Stimulated activated CD4-positive, alpha-beta T cell treated with anti-CD3 and anti-CD28 coated beads, TNF-alpha, amount 100 ng/mL, for 24 hours (primary cell): ENCODE measurements at places on chromosomes 3 and 15.

- DNase-seq = no peak
These were observed 4.1 kb downstream of the VGLL3 start for GRCh38 chr3:86986671-86987420.

DNA sequence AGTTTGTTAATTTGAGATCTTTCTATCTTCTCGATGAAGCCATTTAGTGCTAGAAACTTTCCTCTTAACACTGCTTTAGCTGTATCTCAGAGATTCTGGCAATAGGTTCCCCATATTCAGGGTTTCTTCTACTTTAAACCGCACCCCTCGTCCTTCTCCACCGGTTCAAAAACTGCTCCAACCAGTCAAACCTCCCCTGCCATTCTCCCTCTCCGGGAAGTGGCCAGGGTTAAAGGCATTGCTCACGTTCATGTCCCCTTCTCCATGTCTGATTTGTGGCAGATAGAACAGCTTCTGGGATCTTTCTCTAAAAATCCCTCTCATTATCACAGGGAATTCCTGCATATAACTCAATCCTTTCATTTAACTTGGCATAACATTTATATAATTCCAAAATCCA, 14.4 kb downstream of the ALDH1L1 start:
- no peak for DNase-seq

DNA sequence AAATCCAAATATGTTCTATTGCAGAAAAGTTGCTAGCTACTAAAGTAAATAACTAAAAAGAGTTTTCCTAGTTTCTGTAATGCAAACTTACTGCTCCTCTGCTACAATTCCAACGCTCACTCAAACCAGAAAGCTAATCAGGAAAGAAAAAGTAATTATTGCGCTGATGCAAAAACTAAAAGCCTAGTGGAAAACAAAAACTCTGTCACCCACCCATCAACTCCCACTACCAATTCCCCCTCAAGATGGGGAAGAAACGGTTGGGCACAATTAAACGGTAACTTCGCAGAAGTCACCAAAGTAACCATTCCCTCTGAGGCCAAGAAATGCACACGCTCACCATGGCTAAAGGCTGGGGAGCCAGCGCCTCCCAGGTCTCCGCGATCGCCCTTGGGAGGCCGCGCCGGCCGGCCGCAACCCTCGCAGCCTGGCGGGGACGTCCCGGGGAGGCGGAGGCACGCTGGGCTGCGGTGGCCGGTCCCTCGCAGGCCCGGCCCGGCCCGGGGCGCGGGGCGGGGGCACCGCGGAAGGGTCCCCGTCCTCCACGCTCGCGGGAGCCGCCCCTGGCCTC, 684 bp downstream of the SLTM start:
- DNase-seq = no peak

DNA sequence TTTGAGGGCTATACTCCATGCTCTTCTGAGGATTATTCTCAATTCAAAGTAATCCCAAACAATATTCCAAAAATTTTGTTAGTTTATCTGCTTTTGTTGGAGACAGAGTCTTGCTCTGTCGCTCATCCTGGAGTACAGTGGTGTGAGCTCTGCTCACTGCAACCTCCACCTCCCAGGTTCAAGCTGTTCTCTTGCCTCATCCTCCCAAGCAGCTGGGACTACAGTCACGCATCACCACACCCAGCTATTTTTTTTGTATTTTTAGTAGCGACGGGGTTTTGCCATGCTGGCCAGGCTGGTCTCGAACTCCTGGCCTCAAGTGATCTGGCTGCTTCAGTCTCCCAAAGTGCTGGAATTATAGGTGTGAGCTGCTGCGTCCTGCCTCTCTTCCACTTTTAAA, 39.1 kb downstream of the MEF2A start:
- DNase-seq = no peak

DNA sequence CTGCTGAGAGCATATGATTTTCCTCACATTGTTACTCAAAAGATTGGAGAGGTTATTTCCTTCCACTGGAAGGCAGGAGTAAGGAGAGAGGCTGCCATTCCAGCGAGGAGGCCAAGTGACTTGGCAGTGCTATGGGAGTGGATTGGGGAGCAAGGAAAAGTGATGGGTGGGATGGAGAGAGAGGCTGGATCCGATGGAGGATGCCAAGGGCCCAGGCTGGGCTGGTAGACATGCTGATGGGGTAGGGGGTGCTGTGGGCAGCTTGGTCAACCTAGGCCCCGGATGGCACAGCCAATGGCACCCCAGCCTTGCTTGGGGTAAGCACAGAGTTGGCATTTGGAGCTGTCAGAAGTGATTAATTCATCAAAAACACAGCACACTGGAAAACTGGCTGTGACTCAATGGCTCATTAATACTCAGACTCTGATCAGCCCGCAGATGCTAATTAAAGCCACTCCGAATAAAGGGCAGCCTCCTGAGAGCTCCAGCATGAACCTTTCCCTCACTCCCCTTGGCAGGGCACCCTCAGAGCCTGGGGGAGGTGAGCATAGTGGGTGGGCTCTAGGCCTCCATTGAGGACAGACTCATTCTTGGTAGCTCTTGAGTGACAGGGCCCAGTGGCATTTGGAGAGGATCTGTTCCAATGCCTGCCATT, 22.1 kb upstream of the SLC6A1 start:
- DNase-seq = no peak

- DNase-seq = peak; percentile 43
These were observed 20.6 kb downstream of the MYH15 start for GRCh38 chr3:108489776-108490175.

DNA sequence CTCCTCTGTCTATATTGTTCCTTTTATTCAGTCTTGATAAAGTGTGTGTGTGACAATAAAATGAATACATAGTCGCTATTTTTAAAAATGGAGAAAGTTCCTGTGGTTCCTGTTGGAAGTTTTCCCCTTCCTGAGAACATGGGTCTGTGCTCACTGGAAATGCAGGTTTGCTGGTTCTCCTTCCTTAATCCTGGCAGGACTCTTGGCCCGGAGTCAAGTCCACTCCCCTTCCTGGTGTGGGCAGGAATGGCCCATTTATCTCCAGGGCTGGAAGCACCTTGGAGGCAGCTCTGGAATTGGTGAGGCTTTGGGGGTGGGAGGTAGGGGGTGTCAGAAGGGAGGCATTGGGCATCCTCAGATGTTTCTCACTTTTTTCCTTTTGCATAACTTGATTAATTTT, 30.1 kb downstream of the FOXL2 start:
- no peak for DNase-seq

GRCh38 chr15:38187630-38188313, 64.9 kb upstream of the SPRED1 start:
- no peak for DNase-seq

GRCh38 chr3:159950156-159950898, 38.3 kb upstream of the IL12A start:
- no peak for DNase-seq

DNA sequence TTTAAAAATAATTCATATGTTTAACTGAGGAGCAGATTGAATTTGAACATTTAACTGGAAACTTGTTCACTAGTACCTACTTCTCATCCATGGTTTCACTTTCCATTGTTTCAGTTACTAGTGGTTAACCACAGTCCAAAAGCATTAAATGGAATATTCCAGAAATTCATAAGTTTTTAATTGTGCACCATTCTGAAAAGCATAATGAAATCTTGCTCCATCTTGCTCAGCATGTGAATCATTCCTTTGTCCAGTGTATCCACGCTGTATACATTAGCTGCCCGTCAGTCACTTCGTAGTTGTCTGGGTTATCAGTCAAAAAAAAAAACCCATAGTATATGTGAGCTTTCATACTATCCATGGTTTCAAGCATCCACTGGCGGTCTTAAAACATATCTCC, 217.6 kb downstream of the TPRG1 start:
- DNase-seq = no peak

GRCh38 chr15:91908391-91908790, 54.9 kb downstream of the SLCO3A1 start:
- DNase-seq = no peak
